ENCODE measurements at places on chromosomes 1 and 21.

DNA sequence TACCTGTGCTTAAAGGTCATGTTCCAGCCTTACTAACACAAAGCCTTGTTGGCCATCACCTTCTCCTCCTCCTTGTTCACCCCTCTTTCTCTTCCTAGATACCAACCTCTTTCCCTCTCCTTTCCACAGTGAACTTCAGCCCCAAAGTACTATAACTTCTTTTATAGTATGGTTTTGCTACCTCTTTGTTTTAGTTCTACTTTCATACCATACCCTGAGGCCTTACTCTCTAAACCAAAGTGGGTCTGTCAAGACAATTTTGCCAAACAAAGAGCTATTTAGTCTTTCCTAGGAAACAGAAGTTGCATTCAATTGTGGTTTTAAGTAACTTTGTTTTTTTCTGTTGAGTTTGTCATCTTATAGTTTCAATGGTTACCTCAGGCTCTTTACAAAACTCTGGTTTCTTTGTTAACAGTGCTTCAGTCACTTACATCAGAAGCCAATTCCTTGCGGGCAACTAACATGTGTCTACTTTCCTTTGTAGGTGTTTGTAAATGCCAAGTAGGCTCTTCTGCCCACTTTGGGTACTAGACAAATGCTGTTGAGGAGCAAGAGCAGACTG is 623.9 kb upstream of the PKN2 start:
- DNase-seq, result no peak

DNA sequence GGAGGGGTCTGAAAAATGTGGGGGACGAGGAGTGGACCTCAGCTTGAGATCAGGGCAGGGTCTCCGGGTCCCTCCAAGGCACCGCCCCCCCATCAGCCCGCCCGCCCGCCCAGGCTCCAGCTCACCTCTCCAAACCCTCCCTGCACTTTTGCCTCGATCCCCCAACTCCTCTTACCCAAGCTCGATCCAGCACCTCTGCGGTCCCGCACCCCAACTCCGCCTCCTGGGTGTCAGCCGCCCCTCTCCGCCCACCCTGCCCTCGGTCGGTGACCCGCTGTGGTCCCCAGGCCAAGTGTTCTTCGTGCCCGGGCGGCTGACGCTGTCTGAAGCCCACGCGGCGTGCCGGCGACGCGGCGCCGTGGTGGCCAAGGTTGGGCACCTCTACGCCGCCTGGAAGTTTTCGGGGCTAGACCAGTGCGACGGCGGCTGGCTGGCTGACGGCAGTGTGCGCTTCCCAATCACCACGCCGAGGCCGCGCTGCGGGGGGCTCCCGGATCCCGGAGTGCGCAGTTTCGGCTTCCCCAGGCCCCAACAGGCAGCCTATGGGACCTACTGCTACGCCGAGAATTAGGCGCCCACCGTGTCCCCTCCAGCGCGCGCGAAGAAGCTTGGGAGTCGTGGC is 5.7 kb downstream of the HAPLN2 start:
- no peak for DNase-seq

GRCh38 chr1:229870381-229870780 is 196.7 kb upstream of the GALNT2 start:
- no peak for DNase-seq

DNA sequence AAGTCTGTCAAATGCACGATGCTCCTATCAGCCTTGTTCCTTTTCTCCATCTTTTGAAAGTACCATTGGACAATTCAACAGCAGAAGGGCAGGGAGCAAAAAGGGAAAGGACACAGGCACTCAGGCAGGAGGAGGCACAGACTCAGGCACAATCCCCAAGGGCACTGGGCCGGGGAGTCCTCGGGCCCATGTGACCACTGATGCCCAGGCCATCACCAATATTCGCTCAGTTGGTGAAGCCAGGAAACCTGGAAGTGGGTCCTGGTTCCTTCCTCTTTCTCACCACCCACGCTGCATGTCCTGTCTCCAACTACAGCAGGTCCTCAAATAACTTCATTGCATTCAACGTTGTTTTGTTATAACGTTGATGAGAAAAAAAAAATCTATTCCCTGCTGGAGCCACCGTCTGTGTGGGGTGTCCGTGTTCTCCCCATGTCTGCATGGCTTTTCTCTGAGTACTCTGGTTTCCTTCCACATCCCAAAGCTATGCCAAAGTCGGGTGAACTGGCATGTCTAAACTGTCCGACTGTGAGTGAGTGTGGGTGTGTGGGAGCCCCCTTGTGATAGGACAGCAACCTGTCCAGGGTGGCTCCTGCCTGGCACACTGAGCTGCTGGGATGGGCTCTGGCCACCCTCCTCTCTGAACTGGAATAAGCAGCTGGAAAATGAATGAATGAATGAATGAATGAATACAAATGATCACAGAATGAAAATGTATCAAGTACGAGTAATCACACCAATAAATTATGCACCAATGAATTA is 12.5 kb downstream of the NID1 start:
- DNase-seq, result no peak

DNA sequence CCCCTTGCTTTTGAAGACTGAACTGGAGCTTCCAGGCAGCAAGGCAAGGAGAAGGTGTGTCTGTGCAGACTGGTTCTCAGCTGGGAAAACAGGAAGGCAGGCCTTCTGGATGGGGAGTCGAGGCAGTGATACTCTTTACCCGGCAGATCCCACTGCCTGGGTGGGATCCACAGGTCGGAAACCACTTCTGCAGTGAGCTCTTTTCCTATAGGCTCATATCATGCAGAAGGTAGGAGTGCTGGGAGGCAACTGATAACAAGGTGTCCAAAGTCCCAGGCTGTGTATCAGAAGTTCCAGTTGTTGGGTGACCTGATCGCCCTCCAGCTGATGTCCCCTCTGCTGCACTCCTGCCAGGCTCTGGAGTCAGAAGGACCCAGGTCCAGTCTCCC is 17.1 kb downstream of the ACOT11 start:
- no peak for DNase-seq

GRCh38 chr1:168360151-168361021 is 79.7 kb downstream of the TBX19 start:
- DNase-seq, result no peak

DNA sequence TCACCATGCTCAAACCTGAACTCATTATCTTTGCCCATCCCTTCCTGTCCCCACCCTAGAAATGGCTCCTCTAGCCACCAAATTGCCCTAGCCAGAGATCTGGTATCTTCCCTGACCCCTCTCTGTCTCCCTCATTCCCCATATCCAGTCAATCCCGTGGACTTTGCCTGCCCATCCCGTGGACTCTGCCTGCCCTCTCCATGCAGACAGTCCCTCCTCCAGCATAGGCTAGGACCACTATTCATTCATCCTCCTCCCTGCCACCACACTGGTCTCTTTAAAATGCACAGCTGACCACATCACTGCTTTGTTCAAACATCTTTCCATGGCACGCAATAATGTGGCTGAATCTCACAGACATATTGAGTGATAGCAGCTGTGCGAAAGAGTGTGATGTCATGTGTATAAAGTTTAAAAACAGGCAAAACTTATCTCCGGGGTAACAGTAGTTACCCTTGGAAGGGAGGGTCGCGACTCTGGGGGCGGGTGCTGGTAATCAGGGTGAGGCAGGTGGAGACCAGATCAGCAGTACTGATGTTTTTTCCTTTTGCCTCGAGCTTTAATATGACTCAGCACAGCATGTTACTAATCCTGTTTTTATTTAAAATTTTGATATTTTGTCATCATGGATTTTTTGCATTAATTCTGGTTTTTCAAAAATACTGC is 4.8 kb upstream of the SLC2A1 start:
- DNase-seq, result no peak

DNA sequence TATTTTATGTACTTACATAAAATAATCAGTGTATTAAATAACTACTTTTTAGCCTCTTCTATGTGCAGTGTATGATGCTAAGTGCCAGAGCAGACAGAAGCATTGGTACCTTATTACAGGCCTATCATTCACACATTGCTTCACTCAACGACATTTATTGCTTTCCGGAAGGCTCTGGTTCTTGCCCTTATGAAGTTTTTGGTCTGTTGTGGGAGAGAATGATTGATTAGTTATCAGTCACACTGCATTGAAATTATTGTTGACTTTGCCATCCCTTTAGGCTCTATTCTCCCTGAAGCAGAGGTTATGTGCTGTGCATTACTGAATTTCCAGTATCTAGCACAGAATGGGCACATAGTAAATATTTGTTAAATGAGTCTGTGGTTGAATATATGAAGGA is 178.0 kb downstream of the HHAT start:
- DNase-seq, result no peak

- no peak for DNase-seq
Measured at GRCh38 chr1:243848165-243848857, 1.7 kb downstream of the AKT3 start.

- DNase-seq, result no peak
Measured at GRCh38 chr1:28056129-28056925, 32.1 kb downstream of the EYA3 start.

All from bone marrow (tissue), 2 donors.